NCI-H1092 treated with DMSO at 0.1 percent for 48 hours (cell line): ENCODE measurements at places on chromosomes 3 and 15.

DNA sequence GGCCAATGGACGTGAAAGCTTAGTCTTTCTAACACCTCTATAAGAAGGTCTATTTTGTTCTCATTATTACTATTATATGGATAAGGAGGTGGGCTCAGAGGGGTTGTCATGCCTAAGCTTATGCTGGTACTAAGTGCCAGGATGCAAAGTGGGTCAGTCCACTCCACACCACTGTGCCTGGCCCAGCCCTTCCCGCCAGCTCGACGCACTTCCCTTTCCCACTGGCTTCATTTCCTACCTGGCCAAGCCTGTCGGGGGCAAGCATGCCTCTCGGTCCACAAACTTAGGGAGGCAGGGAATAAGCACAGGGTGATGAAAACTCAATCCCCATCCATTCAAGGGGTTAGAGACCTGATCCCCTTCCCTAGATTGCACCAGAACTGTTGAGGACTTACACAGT, 5.9 kb upstream of the SYNM start:
- no peak for DNase-seq

DNA sequence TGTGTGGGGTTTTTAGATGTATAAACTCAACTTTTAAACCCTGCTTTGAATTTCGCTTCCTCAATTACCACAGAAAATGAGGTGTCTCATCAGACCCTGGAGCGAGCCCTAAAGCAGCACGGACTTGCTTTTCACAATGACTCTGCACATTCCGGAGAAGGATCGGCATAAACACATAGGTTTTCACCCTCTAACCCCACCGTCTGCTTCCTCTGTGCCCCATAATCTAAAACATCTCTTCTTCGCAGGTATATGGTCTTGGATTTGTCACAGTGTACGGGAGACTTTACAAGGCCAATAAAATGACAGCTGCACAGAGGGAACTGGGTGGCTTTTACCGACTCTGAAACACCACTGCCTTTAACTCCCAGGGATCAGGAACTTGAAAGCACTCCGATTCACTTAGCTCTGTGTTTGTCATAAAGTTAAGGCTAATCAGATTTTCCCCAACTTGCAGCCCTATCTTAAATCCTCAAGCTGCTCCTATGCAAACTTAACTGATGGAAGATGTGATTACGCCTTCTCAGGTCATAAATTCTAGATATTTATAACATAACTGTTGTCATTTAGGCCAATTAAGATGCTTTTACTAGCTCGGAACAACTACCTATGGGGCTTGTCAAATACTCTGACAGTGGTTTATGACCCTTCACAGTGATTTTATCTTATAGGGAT, 133.4 kb upstream of the WNT5A start:
- no peak for DNase-seq

DNA sequence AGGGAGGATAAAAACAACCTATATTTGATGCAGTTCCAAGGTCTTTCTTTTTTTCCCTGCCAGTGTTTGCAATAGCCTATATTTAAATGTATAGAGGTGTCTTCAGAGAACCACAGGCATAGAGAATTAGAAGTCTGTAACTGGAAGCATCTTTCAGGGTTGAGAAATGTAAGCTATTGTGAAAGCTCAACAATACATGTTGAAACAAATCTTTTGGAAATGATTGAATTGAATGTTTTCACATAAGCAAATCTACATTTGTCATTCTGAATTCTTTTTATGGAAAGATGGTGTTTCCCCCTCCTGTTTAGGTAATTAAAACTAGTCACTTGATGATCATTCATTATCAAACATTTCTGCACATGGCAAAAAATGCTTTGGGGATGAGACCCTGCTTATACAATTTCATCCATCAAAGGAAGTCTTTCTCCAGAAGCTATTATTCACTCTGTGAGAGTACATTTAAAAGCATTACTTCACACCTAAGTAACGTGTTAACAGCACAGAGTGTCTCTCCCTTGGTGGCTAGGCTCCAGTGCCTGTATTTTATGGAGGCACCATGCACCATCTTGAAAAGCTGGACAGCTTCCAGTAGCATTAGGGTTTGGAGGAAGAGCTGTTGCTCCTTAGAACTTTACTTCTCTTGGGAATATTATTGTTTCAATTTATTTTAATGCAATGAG, 406.2 kb downstream of the LSAMP start:
- DNase-seq = no peak

DNA sequence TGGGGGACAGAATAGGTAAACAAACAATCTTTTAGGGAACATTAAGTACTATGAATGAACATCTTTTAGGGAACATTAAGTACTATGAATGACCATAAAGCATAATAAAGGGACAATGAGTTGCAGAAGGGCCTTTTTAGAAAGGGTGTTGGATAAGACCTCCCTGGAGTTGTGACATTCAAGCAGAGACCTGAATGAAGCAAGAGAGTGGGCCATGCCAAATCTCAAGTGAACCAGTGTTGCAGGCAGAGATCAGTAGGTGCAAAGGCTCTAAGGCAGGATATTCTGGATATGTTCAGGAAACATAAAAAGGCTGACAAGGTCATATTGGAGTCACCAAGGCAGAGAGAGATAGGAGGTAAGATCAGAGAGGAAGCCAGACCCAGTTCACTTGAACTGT, 29.4 kb upstream of the ZBTB38 start:
- no peak for DNase-seq

GRCh38 chr3:181363231-181363630, 348.5 kb upstream of the SOX2 start:
- no peak for DNase-seq

DNA sequence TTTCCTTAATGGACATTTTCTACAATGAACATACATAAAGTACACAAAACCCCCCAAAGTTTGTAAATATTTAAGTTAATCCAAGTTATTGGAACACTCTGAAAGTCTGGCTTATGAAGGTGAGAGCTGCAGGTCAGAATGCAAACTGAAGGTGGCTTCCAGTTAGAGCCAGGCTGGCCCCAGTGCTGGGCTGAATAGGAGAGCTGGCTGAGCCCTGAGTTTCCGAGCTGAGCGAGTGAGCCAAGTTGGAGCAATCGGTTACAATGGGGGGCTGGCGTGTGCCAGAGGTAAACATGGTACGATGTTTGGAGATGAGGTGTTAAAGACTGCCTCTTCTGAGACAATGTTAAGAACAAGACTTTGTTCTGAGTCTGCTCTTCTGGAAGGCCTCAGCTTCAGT, 230.8 kb upstream of the MCTP2 start:
- DNase-seq = no peak

- DNase-seq = no peak
Measured at GRCh38 chr15:70098153-70098460, 390 bp upstream of the TLE3 start.

GRCh38 chr15:30940359-30940758, 36.6 kb downstream of the FAN1 start:
- DNase-seq = peak; percentile 4

DNA sequence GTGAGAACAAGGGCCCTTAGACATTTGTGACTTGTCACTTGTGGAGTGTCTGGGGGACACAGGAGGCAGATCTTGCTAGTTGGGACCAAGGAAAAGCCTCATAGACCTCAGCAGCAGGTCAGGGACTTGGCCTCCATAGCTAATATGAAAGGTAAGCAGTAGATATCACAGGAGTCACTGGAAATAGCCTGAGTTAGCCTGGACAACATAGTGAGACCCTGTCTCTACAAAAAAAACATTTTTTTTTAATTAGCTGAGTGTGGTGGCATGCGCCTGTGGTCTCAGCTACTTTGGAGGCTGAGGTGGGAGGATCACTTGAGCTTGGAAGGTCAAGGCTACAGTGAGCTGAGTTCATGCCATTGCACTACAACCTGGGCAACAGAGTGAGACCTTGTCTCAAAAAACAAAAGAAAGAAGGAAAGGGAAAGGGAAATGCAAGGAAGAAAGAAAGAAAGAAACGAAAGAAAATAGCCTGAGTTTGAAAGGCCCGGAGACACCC, 37.1 kb upstream of the CLK3 start:
- no peak for DNase-seq
